SJSA1 (cell line): ENCODE measurements at places on chromosomes 1 and 21. TPM values are rescaled to one million over a fixed set of nuclear protein-coding genes. Genes with fewer than 3 reads are reported as not detected.

The CXADR gene
- 0.08 TPM in 1 of 2 replicates, not detected in the other for total RNA-seq

The RIIAD1 gene
- total RNA-seq = not detected in 2 replicates

The AP4B1 gene
- 17.3 and 23.4 TPM in 2 replicates for total RNA-seq

The SPRR2A gene
- total RNA-seq = not detected in 2 replicates

The CSDE1 gene
- 771 and 913 TPM in 2 replicates for total RNA-seq

The HIPK1 gene
- 28.4 and 42.0 TPM in 2 replicates for total RNA-seq

The SELP gene
- total RNA-seq = not detected in 2 replicates

- DNase-seq = peak; percentile 6
Observed at GRCh38 chr1:69700770-69701169, 133.0 kb downstream of the LRRC7 start.

- peak; percentile 60 for DNase-seq
Observed at GRCh38 chr1:39107341-39108290, 81.5 kb downstream of the NDUFS5 start.

- no peak for DNase-seq
Observed at GRCh38 chr1:39849203-39849602, 34.1 kb downstream of the TRIT1 start.

DNA sequence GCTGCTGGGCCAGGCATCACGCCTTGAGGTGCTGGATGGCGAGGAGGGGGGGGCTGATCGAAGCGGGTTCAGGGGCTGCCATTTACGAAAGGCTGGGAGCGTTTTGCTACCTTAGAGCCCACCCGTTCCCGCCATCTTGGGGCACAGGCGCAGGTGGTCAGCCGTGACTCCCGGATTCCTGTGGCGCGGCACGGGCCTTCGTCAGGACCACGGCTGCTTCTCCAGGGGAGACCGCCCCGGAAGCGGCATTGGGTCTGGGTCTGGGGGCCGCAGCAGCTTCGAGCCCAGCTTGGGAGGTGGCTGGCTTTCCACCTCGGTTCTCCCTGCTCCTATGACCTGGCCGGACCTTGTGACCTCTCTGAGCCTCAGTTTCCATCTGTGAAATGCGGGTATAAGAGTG is 23.8 kb downstream of the SPSB1 start:
- DNase-seq = no peak

- DNase-seq = peak; percentile 89
Observed at GRCh38 chr1:155911156-155912055, at the start of gene RIT1. RIT1 (minus strand) TSS chr1:155911349; CDS start chr1:155910761, 588 bp downstream.

GRCh38 chr1:18856435-18856834 is 3.0 kb downstream of the TAS1R2 start:
- DNase-seq = no peak

DNA sequence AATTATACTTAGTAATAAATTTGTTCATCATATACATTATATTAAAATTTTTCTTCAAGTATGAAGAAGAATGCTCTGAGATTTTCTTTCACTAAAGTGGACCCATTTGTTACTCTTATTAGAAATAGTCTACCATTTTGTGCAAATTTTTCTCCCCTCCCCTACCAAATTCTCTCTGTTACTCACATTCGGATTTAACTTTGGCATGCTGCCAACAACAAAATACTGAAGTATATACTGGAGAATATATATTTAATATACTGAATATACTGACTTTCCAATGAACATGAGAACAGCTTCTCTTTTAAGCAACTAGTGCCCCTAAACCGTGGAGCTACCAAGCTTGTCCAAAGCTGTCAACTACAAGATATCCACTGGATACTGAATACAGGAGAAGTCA is 57.2 kb downstream of the CENPF start:
- DNase-seq = no peak

GRCh38 chr1:1943834-1944570 is 24.9 kb upstream of the TMEM52 start:
- DNase-seq = peak; percentile 38

- peak; percentile 29 for DNase-seq
Observed at GRCh38 chr1:84758968-84759491, 68.8 kb upstream of the SSX2IP start.

DNA sequence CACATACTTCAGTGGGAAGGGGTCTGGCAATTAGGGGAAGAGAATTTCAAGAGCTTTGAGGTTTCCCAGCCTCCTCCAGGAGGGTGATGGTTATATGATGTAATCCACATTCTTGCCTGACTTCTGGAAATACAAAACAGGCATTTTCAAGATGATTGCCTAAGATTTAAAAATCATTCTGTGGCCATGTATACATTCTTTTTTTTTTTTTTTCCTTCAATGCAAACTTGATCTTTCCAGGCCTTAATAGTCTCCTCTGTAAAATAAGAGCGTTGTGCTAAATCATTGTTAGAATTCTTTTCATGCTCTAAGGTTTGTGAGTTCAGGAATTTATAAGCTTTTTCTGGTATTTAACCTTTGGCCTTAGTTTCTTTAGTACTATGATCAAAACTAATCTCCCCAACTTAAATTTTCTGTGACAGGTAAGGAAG is 192.3 kb upstream of the HMCN1 start:
- DNase-seq = no peak

- DNase-seq = no peak
Observed at GRCh38 chr1:15231714-15232201, 15.3 kb upstream of the FHAD1 start.

- DNase-seq = no peak
Observed at GRCh38 chr1:117794073-117794472, 135.3 kb downstream of the GDAP2 start.

DNA sequence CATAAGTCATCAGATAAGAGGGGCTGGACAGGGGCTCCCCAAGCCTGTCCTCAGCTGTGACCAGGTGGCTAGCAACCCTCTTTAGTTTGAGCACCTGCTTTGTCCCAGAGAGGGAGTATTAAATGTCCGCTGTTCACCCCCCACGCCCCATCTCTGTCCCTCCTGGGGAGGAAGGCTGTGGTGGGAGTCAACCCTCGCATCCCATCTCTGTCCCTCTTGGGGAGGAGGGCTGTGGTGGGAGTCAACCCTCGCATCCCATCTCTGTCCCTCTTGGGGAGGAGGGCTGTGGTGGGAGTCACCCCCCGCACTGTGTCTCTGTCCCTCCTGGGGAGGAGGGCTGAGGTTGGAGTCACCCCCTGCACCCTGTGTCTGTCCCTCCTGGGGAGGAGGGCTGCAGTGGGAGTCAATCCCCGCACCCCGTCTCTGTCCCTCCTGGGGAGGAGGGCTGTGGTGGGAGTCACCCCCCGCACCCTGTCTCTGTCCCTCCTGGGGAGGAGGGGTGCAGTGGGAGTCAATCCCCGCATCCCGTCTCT is 72.6 kb upstream of the ABCG1 start:
- DNase-seq = no peak

DNA sequence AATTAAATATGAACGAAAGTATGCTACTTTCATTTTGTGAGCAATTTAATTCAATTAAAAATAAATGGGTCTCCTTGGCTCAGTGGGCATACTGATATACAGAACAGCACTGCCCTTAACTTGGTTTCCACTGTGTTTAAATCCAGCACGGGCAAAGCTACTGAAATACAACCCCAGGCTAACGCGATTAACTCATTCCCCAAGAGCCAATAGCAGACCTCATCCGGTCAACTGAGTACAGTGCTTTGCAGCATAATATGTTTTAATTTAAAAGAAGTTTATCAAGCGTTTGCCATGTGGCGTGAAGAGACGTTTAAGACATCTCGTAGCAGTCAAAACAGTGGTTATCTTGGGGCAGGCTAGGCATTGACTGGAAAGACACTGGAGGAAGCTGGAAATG is 118.6 kb downstream of the PROX1 start:
- no peak for DNase-seq

- peak; percentile 26 for DNase-seq
Observed at GRCh38 chr1:34928699-34929496, 552 bp downstream of the DLGAP3 start.

- peak; percentile 45 for DNase-seq
Observed at GRCh38 chr1:108560189-108560873, 431 bp downstream of the EEIG2 start.
